Stimulated activated CD8-positive, alpha-beta memory T cell treated with anti-CD3 and anti-CD28 coated beads, Interleukin-7, amount 100 ng/mL, for 1 hour (primary cell): ENCODE measurements at places on chromosomes 11 and 22.

DNA sequence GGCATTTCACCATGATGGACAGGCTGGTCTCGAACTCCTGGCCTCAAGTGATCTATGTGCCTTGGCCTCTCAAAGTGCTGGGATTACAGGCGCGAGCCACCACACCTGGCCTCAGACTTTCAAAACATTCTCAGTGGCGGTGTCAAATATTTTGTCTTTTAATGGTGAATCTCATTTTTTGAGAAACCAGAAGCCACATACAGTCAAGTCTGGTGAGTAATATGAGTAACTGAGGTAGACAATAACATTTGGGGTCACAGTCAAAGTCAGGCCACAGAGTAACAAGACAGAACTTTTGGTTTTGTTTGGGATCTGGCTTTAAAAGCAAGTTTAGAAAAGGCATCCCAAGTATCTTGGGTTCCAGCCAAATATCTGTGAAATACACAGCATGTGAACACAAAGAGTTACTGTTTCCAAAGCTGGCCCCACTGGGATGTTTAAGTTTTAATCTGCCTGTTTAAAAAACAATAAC is 5.6 kb upstream of the TMA7B start:
- no peak for DNase-seq

GRCh38 chr22:25847451-25847850 is 105.5 kb downstream of the MYO18B start:
- no peak for DNase-seq

DNA sequence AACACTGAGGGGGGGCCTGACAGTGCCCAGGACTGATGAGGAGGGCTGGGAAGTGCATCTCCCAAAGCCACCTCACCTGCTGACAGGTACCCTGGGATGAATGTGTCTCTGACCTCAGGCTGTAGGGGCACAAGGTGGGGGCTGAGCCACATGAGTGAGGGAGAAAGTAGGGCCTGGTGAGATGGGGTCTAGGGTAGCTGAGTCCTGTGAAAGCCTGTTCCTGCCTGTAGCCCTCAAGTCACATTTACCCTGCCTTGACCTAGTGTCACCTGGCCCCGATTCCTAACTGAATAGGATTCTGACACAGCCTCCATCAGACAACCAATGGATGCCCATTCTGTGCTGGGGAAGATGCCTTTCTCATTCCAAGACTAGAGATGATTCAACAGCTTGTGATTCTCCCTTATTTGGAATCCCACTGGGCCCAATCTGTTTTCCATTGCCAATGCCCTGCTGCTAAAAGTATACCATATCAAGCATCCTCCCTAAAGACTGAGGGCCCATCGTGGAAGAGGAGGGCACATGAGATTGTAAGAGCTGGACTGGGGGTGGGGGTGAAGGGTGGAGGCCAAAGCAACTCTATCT is 11.1 kb upstream of the RFPL1 start:
- no peak for DNase-seq

DNA sequence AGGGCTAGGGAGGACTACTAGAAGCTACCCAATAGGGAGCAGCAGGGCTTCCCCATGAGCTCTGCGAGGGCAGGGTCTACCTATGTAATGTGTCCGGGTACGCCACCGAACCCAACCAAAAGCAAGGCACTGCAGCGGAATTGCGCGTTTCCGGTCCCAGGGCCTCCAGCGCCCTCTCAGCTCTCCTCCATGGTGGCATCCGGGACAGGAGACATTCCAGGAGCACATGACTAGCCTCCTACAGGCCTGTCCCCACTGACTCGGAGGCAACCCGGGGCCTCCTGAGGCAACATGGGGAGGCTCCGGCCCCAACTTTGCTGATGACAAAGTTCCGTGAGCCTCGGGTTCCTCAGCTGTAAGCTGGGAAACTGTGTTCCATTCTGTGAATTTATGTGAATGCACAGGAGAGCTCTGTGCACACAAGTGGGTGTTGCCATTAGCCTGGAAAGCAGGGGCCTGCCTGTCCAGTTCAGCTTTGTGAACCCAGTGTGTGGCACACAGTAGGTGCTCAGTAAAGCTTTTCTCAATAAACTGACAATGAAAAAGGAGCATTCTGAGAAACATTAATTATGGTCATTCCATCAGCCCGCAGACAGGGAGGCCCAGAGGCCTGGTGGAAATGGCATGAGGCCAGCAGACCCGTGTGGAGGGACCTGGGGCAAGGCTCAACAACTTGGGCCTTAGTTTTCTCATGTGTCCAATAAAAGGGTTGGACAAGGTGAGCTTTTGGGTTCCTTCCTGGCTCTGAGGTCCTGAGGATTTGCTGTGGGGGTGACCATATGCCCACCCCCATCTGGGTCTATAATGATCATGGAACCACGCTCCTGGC is 50.3 kb downstream of the CHRDL2 start:
- DNase-seq, result no peak

DNA sequence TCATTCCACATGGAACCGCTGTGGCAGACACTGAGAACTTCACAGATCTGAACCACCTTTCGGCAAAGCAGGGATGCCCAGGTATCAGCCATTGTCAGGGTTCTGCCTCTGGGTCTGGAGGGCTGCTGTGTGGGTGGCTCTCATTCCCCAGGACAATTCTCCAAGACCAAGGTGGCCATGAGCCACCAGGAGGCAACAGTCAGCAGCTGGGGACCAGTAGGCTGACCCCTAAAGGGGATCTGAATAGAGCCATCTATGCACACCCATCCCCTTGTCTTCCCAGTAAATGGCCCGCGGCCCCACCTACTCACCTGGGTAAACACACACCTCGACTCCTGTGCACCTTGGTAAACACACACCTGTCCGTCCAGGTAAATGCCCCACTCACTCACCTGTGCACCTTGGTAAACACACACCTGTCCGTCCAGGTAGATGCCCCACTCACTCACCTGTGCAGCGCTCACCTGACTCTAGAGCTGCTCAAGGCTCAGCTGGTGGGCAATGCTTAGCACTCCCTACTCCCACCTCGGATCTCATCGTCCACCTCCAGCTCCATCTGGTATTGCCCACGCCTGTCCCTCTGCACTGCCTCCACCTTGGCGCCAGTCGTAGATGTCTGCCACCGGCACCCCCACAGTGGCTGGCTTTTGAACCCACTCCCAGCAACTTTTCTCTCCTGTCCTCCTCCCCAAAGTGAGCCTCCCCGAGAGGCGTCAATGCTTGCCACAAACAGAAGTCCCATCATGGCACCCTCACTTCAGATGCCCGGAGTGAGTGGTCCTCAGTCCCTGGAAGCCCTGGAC is 10.2 kb downstream of the SLC25A1 start:
- DNase-seq, result no peak

DNA sequence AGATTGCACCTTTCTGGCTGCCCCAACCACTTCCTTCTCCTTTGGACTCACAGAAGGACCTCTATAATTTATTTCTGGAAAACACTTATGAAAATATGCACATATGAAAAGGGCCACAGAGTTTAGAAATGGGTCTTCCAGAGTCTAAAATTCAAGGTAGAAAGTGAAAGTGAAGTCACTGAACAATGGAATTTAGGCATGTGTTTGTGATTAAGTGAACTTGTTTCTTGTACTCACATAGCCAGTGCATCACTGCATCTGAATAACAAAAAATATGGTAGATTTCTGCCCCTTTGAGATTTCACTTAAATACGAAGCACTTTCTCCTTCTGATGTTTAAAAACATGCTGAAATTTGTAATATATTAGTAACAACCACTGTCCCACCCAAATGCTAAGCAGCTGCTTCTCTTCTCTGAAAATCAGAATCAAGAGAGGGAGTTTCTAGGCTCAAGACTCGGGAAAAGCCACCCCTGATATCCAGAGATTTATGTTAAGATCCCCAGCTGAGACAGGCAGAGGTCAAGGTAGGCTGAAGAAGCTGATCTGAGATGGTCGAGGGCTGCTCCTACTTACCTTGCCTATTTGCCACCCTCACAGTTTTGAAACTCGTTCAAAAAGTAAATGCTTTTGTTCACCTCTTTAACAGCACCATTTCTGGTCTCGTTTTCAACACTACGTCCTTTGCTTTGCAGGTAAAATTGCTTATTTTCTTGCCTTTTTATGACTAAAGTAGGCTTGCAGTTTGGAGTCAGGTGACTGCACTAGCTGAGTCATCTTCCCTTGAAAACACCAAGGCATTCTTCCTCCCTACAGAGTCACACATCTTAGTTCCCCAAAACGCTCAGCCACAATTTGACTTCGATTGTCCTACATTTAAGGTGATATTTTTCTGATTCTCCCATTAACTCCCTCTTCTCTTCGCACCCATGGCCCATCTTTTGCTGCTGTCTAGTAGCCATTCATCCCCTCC is at the start of gene XKR3:
Gene XKR3, minus strand, starts transcription at position 696 of the 972 bp plus-strand sequence. CDS start 17,338 bp downstream, outside the sequence.
- no peak for DNase-seq

- DNase-seq, result no peak
These were observed 286.7 kb upstream of the CCDC90B start for GRCh38 chr11:83572581-83573496.

DNA sequence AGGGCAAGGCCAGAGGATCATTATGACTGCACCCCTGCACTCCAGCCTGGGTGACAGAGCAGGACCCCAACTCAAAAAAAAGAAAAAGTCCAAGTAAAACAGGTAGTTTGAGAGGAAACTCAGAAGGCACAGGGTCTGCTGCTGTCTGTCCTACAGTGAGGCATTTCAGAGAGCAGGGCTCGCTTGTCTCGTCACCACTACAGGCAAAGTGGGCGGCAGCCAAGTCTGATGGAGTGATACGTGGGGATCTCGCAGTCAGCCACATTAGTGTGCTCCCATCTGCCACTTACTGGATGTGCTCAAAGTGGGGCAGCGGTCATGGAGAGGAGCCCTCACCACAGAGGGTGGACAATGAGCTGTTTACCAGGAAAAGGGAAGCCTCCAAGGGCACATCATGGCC is 42.1 kb downstream of the PI4KA start:
- no peak for DNase-seq

DNA sequence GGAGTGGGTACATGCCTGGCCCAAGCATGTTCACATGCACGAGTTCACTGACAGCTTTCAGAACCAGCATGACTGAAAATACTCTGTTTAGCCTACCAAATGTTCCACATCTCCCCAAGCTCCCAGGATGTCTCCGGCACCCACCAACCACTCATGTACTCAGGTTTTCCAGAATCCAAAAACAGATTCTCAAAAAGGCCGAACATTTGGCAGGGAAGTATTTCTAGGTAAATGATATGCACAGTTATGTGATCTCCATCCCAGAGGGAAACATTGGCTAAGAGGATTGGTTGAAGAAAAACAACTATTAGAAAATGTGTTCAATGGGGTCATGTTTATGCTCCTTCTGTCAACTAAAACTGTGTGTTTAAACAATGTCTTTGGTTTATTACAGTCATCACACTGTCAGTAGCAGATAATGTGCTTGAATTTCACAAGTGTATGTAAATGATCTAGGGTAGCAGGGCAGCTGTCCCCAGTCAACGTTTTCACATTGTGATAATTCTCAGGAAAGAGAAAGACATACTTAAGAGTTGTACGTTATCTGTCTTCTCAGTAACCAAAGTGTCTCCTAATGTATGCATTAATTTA is 52.3 kb downstream of the BARX2 start:
- no peak for DNase-seq

GRCh38 chr22:42194953-42195352 is 64.3 kb upstream of the CYP2D6 start:
- no peak for DNase-seq

DNA sequence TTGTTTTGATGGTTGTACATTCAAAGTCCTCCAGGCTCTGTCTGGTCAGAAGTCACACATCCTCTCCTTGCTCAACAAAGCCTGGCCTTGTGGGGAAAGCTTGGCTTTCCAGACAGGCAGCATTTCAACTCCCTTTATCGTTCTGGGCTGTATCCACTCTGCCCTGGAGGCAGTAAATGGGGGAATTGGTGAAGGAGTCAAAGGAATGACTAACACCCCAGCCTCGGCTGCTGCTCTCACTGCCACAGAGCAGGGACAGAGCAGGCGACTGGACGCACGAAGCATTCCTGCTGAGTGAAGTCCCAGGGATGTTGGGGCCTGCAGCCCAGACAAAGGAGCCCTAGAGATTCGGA is 52.8 kb downstream of the WNT11 start:
- DNase-seq, result no peak

GRCh38 chr11:15016200-15016599 is 44.0 kb upstream of the CALCA start:
- DNase-seq, result no peak

DNA sequence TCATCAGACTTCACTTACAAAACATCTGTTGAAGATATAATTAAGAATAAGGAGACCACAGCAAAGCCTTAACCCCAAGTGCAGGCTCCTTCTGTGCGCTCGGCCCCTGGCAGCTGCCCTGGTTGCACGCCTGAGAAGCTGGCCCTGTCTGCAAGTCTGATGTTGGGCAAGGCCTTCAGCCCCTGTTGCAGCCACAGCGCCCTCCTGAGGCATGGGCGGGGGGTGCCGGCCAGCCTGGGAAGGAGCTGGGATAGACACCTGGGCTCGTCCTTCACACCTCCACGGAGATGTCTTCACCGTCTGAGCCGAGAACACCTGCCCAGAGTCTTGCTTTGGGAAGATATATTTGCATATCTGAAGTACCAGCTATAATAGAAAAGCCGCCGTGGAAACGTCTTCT is 104.1 kb downstream of the MPPED1 start:
- DNase-seq, result no peak

DNA sequence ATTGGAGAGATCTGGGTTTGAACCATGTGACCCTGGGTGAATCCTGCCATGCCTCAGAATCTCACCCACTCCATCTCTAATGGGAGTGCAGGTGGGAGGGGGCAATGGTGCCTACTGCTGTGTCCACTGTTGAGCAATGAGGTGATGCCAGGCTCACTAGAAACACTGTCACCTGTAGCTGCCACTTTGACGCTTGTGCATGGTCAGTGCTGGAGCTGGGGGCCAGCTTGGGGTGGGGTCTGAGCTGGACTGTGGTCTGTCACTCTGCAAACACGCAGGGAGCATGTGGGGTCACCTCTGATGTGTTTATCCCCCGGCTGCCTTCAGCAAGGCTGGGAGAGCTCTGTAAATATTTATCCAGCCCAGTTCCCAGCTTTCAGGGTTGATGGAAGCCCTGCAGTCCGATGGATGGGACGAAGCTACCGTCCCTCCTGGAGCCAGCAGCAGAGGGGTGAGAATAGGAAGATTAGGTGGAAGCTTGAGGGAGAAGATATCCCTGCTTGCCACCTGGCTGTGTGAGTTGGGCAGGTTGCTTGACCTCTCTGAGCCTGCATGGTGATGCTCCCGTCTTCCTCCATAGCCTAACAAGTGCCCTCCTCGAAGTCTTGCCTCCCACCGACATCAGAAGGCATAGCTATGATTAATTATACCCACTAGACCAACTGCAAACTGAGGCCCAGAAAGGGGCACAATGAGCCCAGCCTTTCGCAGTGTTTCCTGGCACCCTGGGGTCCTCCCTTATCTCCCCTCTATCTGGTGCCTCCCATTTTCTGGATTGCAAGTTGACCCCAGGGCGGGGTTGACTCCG is 1.7 kb downstream of the MMP11 start:
- DNase-seq, result no peak

DNA sequence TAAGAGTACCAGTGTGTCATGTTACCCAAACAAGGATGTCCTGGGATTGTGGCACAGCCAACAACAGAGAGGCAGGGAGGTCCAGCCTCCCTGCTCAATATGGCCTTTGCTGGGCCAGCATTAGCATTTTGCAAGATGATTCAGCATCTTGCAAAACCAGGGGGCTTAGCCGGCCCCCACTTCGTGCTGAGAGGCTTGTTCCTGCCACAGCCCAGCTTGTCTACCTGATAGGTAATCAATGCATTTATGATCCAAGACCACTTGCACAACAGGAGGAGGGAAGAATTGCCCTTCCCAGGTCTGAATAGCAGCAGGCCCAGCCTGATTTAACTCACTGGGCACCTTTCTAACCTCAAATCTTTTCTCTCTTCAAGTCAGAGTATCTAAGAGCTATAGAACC is 189.0 kb upstream of the SYT13 start:
- DNase-seq, result no peak

GRCh38 chr11:63738720-63739360 is 29.7 kb downstream of the ZFTA start:
- peak; percentile 32 for DNase-seq

- DNase-seq, result no peak
These were observed 12.2 kb downstream of the PHLDB1 start for GRCh38 chr11:118619444-118620197.
